Activated CD8-positive, alpha-beta memory T cell treated with anti-CD3 and anti-CD28 coated beads for 1 hour (primary cell): ENCODE measurements at places on chromosomes 5 and 9.

DNA sequence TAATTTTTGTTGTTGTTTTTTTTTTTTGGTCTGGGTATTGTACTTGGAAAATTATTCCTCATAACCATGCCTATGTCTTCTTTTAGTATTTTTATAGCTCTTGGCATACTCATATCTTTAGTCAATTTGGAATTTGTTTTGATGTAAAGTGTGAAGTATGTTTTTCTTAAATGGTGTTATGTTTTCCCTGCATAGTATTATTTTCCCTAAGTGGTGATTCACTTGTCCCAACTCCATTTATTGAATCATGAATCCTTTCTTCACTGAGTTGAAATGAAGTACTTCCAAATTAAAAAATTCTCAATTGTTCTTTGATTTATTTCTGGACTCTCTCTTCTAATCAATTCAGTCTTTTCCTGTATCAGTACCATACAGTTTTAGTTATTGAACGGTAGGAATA, 46.5 kb downstream of the POLK start:
- DNase-seq: no peak

DNA sequence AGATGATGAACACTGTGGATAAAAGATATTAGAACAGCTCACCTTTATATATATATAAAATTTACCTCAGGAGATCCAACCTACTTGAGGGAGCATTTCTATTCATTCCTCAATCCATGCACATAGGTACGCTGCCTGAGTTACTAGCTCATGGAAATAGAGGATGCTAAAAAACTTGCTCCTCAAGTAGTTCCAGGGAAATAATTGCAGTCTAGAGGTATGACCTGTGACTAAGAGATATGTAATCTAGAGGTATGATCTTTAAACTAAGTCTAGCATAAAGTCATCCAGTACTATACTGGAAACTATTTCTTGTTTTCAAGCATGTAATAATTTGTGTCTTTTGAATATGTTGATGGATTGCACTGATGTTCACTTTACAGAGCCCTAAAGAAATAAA, 471.2 kb downstream of the TAF11L14 start:
- DNase-seq: no peak

DNA sequence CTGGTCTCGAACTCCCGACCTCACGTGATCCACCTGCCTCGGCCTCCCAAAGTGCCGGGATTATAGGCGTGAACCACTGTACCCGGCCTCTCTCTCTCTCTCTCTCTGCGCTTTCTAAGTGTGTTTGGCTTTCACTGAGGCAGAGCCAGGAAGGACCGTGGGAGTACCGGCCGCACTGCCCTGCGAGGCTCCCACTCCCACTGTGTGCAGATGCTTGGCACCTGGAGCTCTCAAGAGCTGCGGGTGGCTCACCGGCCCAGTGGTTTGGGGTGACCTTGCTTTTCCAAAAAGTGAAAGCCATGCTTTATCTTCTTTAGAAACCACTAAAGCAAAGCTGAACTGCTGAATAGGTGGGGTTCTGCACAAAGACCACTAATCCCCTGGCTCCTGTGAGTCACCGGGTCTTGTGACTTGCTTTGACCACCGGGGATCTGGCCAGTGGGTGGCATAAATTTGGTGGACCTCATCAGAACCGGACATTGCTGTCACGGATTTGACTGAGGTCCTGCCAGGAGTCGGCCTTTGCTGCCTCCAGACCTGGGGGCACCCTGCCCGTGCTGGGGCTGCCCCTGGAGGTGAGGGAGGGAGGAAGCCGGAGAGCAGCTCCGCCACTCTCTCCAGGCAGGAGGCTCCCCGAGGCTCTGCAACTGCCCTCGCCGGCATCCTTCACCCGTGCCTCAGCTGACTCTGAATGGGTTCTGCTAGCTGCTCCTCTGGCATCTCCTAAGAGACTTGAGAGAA, 228.9 kb downstream of the FANCC start:
- no peak for DNase-seq

GRCh38 chr5:30832519-30832918, 361.0 kb upstream of the CDH6 start:
- DNase-seq: no peak

DNA sequence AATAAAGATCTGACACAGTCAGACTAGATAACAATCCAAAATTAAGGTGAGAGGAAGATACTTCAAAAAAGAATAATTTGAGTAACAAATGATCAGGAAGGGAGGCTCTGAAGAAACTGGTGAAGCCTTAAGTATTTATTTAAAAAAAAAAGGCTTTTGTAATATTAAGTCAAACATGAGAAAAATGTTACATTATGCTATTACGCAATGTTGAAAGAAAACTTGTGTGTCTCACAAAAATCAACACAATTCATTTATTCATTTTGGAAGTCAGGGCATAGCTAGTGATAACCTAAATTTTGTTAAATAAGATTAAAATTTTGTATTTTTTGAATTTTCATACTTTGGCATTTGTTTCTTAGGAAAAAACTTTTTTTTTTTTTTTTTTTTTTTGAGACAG, 28.2 kb downstream of the WDR41 start:
- no peak for DNase-seq

GRCh38 chr9:114378016-114378415, 9.8 kb downstream of the AKNA start:
- no peak for DNase-seq

DNA sequence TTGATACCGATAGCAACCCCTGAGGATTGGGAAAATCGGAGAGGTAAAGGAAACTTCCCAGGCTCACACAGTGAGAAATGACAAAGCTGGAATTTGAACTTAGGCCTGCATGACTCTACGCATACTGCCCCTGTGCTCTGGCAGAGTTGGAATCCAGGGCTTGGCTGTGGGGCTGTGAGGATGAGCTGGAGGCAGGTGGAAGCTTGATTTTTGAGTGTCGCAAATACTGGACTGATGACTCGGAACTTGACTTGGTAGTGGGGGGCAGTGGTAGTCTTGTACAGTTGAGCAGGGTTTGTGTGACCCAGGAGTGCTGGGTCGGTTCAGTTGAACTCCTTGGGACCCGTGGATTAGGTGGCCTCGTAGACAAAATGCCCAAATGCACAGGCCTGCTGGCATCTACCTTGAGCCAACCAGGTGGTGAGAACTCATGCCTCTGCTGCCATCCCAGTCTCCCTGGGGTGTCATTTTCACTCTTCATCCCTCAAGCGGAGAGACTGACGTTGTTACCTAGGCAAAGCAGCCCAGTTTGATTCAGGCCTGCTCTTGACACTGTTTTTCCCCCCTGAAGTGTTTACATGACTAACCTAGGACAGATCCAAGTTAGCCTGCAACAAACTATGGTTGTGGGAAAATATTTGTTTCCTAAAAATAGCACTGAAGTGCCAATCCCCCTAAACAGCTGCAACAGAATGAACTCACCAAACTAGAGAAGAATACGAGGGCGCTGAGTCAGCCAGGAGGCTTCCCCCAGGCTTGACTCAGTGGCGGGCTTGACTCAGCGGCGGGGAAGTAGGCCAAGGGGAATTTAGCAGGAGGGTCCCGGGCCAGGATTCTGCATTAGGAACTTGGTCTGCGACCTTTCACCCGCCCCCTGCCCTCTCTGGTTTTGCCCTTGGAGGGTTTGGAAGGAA, 45.7 kb upstream of the ORM1 start:
- DNase-seq: no peak

- DNase-seq: no peak
These were observed 141.6 kb downstream of the NR3C1 start for GRCh38 chr5:143261748-143262392.

DNA sequence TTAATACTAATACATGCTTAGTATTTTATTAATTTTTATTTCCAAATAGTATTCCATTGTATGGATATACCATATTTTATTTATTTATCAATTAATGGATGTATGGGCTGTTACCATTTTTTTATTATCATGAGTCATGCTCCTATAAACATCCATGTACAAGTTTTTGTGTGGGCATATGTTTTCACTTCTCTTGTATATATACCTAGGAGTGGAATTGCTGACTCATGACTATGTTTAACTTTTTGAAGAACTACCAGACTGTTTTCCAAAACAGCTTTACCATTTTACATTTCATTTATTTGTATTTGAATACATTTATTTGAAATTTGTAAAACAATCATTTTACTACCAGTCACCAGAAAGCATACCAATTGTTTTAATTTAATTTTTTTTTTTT, 14.1 kb upstream of the LRRC19 start:
- no peak for DNase-seq

DNA sequence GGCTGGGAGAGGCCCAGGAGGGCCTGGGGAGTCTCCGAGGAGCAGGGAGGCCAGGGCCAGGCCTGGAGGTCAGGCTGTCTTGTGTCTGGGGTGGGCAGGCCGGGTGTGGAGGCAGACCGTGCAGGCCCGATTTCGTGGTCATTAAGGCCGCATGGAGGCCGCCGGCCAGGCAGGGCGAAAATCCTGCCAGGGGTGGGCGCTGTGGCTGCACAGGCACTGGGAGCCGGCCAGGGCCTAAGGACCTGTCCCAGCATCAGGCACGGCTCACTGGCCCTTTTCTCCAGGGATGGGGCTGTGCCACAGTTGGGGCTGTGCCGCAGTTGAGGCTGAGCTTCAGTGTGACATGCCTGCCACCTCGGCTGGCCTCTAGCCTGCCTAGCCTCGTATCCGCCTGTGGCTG, 35.9 kb downstream of the ASS1 start:
- DNase-seq: no peak

DNA sequence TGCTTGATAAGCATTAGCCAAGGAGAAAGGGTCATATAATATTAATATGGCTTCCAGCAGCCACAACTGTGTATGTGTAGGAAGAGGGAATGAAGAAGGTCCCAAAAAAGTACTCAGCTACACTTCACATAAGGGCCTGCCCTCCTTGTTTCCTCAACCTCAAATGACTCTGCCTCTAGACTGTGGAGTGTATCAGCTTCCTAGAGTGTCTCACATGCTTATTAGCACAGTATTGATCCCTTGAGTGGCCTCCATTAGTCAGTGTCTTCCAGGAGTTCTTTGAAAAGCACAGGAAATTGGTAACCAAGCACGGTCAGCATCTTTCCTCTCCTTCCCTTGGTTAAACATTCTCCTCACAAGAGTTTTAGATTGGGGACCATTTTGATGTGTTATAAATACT, 190.4 kb upstream of the ATP10B start:
- no peak for DNase-seq

GRCh38 chr9:18489861-18490260, 15.9 kb downstream of the ADAMTSL1 start:
- DNase-seq: no peak

DNA sequence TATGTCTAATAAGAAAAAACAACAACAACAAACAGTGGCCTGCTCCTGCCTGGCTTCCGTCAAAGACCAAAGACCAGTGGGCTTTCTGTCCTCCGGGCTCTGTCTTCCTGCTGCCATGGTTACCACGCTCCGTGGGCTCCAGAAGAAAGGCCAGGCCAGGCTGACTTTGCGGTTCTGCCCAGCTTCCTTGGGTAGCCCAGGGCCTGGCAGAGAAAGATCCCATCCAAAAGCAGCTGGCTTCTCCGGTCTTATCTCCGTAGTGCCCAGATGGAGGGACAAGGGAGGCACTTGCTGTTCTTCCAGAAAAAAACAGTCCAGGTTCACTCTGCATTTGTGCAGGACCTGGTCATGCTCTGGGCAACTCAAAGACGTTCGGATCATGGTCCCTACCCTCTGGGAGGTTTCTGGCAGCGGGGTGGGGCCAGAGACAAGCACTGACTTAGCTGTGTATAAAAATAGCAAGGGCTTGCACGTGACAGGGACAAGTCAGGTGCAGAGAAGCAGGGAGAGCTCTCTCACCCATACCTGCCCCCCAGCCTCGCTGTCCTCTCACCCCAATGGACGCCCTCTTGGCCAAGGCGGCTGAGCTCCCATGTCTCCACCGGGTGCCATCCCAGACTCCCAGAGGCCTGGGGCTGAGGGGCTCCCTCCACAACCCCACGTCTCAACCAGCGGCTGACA, 212.2 kb downstream of the C9orf50 start:
- no peak for DNase-seq

DNA sequence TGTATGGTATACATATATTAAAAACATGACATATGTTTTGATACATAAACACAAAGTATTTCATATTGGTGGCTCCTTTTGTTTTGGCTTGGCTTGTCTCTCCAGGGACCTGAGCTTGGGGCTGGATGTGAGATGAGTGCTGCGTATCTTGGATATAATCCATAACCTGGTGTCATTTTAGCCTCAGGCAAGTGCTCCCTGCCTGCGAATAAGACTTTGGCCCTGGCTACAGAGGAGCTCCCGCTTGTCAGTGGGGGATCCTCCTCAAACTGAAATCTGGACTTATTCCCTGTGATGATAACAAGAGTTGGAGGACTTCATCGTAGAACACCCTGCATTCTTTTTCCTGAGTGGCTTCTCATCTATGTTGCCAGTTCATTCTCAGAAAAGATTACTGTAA, 341.7 kb upstream of the CLINT1 start:
- DNase-seq: no peak

DNA sequence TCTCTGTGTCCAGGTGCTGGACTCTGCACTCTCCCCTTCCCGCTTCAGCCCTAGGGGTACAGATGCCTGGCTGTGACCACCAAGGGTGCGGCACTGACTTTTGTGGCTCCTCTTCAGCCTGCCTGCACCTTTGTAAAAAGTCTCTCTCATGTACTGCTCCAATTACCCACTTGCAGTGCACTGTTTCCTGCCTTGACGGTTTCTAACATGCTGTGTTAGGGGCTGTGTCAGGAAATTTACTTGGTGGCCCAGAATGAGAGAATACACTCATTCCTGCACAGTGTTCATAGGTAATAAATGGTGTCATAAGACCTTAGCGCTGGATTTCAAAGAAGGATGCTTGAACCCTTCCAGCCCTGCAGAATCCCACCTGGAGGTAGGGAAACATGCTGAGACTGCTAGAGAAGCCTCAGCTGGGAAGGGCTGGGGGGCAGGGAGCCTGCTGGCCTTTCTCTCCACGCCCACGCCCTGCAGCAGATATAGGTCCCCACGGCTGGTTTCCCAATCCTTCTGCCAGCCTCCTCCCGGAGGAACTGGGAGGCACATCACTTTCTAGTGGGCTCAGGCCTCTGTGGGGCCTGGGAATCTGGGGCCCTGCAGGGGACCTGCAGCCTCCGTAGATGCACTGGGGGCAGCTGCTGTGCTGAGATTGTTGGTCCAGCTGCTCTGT, 17.6 kb upstream of the HRH2 start:
- DNase-seq: no peak

- no peak for DNase-seq
These were observed 203.8 kb upstream of the ACO1 start for GRCh38 chr9:32180597-32180996.

GRCh38 chr9:132243156-132244074, 81.6 kb downstream of the NTNG2 start:
- DNase-seq: no peak
